ENCODE measurements at places on chromosomes 13 and 19.

- no peak for DNase-seq
Measured at GRCh38 chr19:47447470-47448359, 24.0 kb downstream of the SLC8A2 start.

DNA sequence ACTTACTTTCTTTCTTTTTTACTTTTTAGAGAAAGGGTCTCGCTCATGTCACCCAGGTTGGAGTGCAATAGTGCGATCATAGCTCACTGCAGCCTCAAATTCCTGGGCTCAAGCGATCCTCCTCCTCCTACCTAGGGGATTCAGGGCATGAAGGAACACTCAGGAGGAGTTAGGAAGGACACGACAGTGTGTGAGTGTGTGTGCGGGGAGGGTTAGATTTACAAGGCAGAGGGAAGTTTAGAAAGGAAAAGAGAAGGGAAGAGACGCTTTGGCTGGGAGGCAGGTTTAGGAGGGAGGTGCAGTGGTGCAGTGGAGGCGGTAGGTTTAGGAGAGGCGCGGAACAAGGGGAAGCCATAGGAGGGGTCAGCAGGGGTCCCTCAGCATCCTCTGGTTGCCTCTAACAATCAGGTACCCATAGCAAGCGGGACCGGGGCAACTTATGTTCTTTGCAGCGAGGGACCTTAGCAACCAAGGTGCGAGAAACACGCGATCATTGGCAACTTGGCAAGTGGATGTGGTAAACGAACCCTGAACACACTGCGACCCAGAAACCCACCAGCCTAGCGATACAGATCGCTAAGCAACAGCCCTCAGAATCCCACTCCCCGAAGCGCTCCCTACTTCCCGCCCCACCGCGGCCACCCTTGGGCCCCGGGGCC is 501 bp downstream of the SIRT2 start:
- no peak for DNase-seq

GRCh38 chr13:33639626-33640080 is 178.3 kb upstream of the RFC3 start:
- DNase-seq = no peak

- no peak for DNase-seq
Measured at GRCh38 chr13:109707742-109708617, 78.4 kb downstream of the IRS2 start.

DNA sequence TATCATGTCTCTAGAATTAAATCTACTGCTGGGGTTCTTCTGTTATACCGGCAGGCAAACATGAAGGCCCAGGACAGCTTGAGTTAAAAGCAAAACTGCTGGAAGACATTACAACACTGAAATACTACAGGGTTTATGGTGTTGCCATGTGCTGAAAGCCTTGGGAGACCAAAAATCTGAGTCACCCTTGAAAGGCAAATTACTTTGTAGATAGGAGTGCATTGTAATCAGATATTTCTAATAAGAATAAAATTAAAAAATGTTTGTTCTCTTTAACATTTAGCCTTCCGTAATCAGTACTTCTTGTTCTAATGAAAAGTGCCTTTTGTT is 181.3 kb downstream of the PCDH9 start:
- DNase-seq = peak; percentile 35

DNA sequence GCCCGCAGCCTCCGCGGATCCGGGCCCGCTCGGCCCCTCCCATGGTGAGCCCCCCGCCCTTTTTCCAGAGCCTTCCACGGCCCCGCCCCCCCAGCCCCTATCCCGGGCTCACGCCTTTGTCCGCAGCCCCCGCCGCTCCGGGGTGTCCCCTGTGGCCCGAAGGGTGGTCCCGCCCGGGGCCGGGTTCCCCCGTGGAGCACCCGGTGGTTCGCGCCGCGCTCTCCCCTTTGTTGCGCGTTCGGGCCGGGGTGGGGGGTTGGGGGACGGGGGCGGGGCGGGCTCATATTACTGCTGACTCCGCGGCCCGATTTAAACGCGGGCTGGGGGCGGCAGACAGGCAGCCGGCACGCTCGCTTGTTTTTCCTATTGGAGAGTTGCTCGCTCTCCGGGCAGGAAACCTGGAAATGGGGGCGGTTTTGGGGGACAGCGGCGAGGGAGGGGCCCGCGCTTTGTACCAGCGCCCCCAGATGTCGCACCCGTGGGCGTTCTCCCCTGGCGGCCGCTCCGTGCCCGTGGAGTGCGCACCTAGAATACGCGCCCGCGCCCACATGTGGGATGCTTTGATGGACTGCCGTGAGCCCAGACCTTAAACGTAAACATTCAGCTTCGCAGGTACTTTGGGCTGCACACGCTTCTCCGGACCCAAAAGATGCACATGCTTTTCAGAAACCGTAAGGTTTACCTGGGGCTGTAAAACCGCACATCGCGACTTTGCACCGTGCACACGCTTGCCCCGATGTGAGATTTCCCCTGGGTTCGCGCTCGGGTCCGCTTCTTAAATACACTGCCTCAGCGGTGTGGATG is 699 bp downstream of the PTOV1 start:
- no peak for DNase-seq

DNA sequence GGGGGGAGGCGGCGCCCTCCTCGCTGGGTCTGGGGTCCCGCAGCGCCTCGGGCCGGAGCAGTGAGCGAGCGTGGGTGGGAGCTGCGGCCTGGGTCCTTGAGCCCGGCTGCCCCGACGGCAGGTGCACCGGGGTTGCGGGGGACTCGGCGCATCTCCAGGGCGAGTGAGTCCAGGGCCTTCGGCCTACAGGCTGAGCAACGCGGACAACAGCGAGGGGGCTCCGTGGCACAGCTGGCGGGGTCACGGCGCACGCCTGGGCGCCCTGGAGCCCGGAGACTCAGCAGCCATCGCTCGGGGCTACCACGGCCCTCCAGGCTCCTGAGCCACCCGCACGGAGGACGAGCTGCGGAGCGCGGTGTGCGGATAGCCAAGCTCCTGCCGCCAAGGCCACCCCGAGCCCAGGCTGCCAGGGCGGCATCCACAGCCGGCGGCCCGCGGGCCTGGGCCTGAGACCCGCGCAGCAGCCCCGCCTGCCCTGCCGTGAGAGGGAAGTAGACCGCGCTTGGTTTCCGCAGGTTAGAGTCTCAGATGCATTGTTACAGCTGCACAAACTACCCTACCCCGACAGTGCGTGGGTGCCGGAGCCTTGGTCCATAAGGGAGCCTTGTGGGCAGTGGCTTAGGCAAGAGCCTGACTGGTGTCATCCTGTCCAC is 253.9 kb upstream of the SGCG start:
- no peak for DNase-seq

GRCh38 chr13:27918041-27918917 is 1.5 kb upstream of the PDX1 start:
- DNase-seq = no peak

GRCh38 chr19:19865750-19866610 is at the start of gene ZNF253:
Gene ZNF253, plus strand, starts transcription at chr19:19865882. Its CDS starts 115 bp downstream, at chr19:19865997.
- peak; percentile 56 for DNase-seq

DNA sequence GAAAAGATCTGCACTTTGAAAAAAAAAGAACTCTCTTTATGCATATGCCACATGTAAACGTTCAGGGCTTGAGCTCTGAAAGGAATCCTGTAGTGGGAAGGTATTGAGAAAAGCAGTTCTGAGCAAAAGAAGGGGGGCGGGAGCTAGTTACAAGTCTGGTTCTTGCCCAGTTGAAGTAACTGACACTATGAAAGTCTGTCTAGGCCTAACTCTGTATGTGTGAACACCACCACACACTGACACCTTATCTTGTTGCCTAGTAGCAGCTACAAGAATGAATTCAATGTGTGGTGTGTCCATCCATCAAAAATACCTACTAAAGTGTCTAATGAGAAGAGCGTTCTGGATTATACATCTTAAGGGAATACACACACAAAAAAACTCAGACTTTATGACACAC is 820.6 kb downstream of the DIAPH3 start:
- DNase-seq = no peak

GRCh38 chr13:40664350-40665125 is 1.9 kb downstream of the FOXO1 start:
- no peak for DNase-seq

DNA sequence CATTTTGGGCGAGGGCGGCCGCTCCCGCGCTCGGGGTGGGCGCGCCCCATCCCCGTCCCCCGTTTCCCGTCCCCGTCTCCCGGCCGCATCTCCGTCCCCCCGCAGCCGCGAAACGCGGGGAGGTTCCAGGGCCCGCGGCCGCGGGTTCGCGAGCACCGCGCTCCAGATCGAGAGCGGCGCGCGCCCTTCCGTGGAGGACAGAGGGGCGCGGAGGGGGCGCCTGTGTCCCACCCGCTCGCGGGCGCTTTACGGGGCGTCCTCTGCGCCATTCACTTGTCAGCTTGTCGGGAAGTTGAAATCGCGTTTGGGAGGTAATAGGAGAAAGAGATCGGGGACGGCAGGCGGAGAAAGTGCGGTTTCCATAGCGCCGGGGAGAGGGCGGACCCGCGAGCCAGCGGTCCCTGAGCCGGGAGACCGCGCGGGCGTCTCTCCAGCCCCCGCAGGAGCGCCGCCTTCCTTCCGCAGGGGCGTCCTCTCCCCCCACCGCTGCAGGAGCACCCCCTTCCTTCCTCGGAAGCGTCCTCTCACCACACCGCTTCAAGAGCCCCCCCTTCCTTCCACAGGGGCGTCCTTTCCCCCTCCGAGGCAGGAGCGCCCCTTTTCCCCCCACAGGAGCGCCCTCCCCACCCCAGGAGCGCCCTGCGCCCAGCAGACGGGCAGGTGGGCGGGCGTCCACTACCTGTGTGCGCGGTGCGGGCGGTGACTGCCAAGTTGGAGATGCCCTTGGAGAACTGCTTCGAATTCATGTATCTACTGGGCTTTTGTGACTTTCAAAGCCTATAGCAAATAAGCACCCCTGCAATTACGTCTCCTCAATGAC is 962 bp upstream of the IRS2 start:
- DNase-seq = no peak

- DNase-seq = peak; percentile 83
Measured at GRCh38 chr19:4870025-4870700, 2.7 kb upstream of the PLIN3 start.

DNA sequence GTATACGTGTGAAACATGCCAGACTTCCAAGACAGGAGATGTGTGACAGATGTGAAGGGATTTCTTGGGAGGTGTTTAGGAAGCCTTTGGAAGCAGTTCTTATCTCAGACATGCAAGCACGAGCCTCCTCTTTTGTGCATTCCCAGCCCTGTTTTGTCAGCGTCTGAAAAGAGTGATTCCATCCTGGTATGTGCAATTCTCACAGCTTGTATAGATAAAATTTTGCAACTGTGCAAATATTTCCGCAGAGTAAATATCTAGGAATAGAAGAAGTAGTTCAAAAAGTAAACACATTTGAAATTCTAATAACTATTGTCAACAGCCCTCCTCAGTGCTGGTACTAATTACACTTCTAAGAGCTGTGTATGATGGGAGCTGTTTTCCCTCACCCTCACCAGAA is 72.3 kb upstream of the C1QTNF9B start:
- DNase-seq = no peak

DNA sequence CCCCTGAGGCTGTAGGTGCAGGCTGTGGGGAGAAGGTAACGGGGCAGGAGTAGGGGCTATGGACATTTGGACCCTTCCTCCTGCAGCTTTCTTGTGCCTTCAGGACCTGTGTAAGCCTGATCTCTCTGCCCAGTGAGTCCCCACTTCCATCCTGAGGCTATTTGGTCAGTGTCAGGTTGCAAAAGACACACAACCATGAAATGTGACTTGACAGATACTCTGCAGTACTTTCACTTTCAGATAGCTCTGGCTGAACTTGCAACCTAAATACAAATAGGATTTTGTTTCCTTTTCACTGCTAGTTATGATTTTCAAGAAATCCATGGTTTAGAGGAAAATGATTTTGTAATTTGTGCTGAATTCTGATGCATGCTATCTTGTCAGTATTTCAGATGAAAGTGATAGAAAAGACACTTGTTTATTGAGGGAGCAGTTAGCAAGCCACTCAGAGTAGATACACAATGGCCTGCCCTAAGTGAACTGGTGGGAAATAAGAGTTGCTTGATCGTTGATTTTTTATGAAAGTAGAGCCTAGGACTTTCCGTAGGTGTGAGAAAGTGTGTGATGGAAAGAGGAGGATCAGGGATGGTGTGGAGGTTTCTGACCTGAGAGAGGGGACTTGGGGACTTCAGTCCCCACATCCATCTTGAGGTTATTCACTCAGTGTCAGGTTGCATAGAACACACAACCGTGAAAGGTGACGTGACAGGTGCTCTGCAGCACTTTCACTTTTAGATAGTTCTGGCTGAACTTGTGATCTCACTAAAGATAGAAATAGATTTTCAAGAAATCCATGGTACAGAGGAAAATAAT is 18.1 kb upstream of the EID2 start:
- DNase-seq = no peak

DNA sequence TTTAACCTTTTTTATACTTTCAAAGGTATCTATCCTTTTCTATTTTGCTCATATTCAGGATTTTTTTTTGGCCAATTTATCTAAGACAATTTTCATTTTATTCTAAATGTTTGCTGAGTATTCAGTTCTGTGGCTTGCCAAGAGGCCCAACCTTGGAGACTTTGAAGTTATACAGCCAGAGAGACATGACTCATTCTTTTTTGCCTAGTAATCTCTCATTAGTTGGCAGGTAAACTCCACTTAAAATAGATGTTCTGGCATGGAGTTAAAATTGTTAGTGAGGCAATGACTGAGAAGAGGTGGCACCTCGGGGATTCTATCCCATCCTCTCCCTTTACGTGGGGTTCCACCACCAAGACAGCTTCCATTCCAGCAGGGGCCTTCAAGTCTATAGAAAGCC is 213.8 kb downstream of the KCTD12 start:
- no peak for DNase-seq

- DNase-seq = no peak
Measured at GRCh38 chr13:96020931-96021330, 32.3 kb downstream of the UGGT2 start.

- no peak for DNase-seq
Measured at GRCh38 chr13:36973621-36974295, 25.4 kb downstream of the ALG5 start.

DNA sequence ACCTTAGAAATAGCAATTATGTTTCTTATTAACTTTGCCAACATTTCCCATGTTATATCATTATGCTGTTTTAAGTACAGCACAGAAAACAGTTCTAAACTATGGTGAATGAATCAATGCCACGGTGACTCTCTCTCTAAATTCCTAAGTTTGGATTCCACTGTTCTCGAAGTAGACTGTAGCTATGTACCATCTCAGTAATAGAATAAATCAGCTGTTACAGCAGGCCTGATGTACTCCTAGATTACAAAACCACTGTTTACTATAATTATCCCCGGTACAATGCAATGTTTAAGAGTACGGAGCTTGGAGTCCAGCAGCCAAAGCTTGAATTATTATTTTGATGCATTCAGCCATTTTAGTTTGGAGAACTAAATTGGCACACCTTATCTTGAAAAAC is 476.3 kb upstream of the SLITRK1 start:
- no peak for DNase-seq
